ENCODE measurements at places on chromosomes 7 and 10. TPM values are rescaled to one million over a fixed set of nuclear protein-coding genes. Genes with fewer than 3 reads are reported as not detected.

The IL2RA gene
- total RNA-seq, result not detected

GRCh38 chr7:130994378-130995115, 260.5 kb upstream of the KLF14 start:
- DNase-seq, result no peak

GRCh38 chr7:101754424-101755159, 62.8 kb upstream of the CUX1 start:
- no peak for DNase-seq

DNA sequence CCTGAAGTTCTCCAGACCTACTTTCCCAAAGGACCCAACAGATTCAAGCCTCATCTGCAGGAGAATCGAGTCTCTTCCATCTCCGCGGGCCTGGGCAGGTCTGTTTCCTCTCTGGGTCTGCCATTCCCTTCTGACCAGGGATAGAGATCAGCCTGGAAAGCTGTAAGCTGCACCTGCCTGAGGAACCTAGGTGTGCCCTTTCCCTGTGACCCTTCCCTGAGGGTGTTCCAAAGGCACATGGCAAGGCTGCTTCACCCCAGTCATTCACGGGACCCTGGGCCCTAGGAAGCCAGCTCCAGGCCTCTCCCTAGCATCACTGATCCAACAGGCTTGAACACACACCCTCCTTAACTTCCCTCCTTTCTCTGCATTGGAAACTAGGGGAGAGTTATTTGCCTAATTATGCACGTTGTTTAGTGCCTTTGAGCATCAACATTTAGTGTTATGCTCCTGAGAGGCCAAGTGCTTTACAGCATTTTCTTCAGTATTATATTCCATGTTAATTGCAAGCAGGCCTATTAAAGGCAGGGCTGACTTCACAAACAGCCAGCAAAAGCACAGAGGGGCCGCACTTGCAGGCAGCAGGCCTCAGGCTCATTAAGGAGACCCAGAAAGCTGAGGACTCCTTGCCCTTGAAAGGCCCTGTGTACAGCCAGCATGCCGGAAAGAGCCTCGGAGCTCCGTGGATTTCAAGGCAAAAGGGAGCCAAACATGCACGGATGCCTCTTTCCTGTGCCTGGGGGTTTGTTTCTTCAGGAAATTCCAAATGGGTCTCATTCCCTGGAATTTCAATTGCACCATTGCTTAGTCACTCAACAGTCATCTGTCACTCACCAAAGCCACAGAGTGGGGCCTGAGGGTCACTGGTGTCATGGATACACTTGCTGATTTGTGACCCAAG, 91.0 kb upstream of the FAM20C start:
- DNase-seq, result no peak

GRCh38 chr10:78178940-78179339, 145.3 kb downstream of the RPS24 start:
- DNase-seq, result peak; percentile 19
